ENCODE measurements at places on chromosomes 3 and 15.

- no peak for DNase-seq
Observed at GRCh38 chr3:29410220-29410619, 129.3 kb downstream of the RBMS3 start.

DNA sequence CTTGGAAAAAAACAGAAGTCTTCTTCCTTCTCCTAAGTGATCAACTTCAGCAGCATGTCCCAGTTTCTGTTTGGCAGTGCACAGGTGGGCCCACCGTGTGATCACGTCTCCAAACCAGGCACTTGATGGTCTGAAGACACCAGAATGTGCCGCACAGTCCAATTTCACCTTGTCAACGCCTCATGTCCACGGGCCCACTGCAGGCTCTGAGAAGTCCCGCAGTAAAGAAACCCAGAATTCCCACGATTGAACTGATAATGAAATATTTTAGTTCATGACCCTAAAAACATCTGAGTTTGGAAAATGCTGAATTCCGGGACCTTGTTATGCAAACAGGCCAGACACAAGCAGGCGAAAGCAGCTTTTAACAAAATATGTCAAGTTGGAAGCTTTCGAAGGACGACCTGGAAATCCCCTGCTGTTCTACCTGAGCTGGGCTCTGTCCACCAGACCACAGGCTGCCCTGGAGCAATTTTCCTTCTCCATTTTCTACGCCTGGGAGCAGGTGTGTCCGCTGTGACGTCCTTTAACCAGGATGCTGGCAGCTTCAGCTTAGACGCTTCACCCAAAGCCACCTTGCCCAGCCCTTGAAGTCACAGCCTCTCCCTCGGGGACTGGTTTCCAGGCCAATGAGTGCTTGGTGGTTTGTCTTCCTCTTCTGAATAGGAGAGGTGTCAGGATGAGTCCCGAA lies 167.8 kb upstream of the IQSEC1 start:
- no peak for DNase-seq

DNA sequence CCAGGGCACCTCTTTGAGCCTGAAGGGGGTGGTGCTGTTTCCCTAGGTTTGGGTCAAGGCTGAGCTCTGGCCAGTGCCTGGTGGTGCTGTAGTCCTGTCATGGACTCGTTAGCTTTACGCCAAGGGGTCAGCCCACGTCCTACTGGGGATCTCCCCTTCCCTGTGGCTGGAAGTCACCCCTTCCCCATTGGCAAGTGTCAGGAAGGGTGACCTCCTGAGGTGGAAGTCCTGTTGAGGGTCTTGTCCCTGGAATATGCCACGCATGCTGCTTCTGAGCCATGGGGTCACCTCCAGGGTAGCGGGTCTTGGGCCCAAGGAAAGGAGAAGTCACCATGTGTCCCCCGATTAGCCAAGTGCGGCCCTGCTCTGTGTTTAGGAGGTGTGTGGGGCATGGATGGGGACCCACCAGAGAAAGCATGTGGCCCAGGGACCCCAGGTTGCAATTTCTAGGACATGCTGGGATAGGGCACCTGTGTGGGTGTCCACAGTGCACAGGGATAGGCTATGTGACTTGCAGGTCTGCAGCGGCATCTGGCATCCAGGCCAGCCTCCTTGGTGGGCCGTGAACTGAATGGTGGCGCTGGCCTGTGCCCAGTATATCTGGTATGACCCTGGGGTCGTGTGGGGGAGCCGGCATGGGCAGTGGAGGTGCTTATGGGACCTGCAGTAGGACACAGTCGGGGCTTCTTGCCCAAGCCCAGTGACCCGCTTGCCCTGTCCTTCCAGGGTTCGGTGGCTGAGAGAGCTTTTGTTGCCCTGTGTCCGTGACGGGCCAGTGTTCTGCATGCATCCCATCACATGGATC lies 226.7 kb downstream of the SNRPN start:
- peak; percentile 6 for DNase-seq

- no peak for DNase-seq
Observed at GRCh38 chr3:153714588-153715290, 406.5 kb upstream of the ARHGEF26 start.

DNA sequence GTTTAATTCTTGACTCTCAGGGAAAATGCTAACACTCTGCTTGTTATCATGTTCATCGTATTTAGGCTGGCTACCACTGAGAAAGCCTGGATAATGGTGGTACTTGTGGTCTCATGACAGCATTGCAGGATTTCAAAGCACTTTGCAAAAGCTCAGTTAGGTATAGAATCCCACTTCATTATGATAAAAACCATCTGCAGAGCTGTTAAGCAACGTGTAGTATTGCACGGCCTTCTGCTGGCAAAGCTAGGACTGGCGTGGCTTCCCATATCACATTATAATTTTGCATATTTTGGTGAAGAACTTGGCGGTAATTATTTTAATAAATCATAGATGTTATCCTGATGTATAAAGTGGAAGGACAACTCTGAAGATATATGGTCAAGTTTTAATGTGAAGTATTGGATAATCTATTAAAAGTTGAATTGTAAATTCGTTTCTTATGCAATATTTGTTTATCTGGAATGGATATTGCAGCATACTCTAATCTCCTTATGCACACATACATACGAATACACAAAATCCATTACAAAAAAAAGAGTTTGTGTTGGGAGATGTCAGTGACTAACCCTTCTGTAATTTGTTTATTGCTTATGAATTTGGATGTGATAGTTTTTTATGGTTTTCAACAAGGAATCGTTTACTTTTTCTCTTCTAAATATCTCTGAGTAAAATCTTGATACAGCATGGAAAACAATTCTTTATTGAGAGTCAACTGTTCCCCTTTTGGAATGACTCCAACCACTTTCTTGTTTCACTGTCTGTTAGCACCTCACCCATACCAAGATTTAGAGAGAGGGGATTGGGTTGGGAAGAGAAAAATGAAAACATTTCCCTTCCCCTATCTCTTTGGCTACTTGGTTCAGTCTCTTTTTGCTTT lies 9.2 kb downstream of the RAB8B start:
- no peak for DNase-seq

GRCh38 chr3:184240384-184241140 lies 8.2 kb downstream of the ALG3 start:
- no peak for DNase-seq

GRCh38 chr3:79461129-79461792 lies 306.5 kb downstream of the ROBO1 start:
- no peak for DNase-seq

DNA sequence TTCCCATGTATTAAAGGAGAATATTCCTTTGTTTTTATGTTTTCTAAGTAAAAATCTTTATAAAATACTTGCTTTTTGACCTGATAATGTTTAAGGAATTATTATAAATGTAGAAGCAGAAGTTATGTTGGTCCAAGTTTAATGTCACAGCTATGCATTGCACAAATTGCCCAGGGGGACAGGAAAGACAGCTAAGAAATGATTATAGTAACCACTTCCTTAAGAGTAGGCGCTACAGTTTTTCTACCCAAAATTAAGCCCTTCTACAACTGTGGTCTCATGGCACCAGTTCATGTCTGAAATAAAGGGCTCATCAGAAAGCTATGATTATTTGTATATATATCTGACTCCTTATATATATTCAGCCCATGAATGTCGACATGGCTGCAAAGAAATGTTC lies 176.4 kb downstream of the GBE1 start:
- DNase-seq: no peak

GRCh38 chr3:63800097-63800496 lies 19.0 kb upstream of the C3orf49 start:
- no peak for DNase-seq

- DNase-seq: no peak
Observed at GRCh38 chr3:47536221-47536891, 22.8 kb upstream of the ELP6 start.

DNA sequence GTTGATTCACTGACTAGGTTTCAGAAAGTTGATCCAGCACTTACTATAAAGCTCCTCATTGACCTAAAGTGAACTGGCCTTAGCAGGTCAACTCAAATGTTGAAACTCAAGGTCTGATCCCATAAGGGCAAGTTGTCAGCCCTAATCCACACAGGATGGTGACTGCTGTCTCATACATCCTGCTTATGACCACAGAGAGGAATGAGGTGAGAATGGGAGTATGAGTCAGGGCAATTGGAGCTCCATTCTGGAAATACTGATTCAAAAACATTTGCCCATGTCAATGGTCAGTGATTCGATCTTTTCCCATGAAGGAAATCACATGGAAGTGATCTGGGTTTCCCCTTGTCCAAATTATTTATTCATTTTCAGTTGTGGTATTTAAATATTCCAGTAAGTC lies 78.7 kb downstream of the ZNF385D start:
- no peak for DNase-seq

DNA sequence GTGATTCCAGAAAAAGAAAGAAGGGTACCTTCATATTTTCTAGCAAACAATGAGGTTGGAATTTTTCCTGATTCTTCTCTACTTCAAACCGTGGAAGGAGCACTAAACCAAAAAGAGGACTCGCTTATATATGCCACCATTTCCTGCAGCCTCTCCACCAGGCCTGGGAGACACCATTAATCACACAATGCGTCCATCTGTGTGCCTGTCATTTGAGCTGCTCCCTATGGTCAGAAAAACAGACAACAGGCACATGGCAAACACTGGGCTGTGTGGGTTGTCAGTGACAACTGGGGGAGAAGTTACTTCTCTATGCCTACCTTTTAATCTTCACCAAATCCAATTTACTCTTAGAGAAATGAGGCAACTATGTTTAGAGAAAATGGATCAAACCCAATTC lies 71.9 kb downstream of the NR2F2 start:
- no peak for DNase-seq

DNA sequence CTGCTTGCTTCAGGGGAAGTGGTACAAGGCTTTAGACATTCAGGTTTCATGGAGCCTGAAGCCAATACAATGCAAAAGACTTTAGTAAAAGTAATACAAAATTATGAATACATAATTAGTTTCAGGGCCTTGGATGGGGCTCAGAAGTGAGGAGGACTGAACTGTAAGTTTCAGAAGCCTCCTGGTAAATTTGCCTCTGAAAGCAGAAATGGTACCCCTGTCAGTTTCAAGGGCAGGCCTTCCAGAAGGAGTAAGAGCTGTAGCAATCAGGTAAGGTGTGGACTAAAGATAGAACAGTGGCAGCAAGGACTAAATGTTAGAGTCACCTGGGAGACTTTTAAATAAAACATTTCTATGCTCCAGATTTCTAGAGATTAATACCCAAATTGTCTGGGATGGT lies 402.5 kb upstream of the GOLIM4 start:
- no peak for DNase-seq

GRCh38 chr15:68989541-68990230 lies 24.8 kb upstream of the NOX5 start:
- no peak for DNase-seq

- DNase-seq: no peak
Observed at GRCh38 chr3:177689869-177690268, 492.6 kb upstream of the TBL1XR1 start.

DNA sequence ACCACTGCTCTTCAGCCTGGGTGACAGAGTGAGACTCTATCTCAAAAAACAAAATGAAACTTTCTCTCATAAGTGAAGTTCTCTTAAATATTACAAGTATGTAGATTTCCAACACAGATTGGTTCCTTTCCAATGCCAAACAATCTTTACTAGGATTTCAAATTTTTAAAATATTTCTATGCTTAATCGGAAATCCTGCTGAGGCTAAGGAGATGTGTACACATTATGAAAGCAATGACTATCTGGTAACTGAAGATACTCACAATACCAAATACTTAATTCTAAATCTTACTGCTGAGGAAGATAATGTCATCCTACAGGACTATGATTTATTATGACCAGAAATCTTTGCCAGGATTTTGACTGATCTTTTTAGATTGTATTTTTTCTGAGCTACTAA lies 255.6 kb upstream of the ZNF717 start:
- no peak for DNase-seq

DNA sequence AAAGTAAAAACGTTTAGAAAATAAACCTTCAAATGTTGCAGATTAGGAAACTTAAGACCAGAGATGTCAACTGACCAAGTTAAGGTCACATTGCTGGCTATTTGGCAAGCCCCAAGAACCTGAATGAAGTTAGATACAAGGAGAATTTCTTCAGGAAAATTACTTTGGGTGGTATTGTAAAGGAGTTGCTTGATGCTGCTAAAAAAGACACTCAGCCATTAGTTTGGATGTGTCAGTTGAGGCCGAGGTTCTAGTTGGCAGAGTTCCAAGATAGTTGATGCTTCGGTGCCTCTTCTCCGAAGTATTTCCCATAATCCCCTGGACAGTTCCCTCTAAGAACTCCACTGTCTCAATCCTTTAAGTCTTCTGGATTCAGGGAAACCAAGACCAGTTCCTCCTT lies 24.3 kb downstream of the SIAH2 start:
- no peak for DNase-seq

GRCh38 chr3:110106805-110107204 lies 769.5 kb upstream of the DPPA4 start:
- no peak for DNase-seq

DNA sequence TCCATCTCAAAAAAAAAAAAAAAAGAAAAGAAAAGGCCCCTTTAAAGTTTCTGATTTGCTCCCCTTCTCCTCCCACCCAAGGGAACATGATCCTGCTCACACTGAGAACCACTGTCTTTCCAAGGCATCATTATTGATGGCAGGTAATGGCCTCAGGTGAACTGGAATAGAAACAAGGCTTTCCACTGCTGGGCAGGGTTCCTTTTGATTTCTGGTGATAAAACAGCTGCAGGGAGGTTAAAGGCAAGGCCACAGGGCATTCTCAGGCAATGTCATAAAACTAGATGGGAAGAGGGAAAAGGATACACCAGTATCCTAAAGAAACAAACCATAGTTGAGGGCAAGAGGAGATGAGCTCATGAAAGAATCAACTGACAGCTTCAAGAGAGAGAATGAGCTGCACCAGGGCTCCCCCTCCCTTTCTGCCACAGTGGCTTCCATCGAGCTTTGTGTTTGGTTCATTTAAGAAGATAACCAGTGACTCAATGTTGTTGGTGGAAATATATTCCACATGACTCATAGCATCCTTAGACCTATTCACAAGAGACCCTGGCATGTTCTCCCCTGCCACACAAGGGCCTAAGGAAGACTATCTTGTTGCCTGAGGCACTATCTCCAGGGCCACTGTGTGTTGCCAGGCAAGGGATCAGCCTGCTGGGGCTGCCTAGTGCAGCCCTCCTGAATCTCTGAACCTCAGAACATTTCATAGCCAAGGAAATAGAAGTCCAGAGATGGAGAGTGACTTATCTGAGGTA lies 86.4 kb downstream of the WDR76 start:
- DNase-seq: no peak

DNA sequence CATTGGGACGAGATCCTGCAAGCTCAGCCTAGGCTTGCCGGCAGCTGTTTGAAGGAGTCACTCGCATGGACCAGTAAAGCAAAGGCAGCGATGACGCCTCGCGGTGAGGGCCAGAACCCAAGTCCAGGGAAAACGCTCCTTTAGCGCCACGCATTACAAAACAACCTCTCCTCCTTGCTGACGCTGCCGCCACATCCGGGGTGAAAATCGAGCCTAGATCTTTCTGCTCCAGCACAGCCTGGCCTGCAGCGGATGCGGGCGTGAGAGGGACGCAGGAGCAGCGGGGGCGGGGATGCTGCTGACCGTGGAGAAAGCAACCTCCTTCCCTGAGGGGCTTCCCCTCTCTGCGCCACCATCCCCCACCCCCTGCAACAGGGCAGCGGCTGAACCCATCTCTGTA lies 46.7 kb downstream of the CASR start:
- DNase-seq: no peak
